Cardiac muscle cell (in vitro differentiated cells and primary cell): ENCODE measurements at places on chromosomes 3 and 15.
A peak's percentile ranks its signal among the peaks of the same experiment; 100 is the strongest.

DNA sequence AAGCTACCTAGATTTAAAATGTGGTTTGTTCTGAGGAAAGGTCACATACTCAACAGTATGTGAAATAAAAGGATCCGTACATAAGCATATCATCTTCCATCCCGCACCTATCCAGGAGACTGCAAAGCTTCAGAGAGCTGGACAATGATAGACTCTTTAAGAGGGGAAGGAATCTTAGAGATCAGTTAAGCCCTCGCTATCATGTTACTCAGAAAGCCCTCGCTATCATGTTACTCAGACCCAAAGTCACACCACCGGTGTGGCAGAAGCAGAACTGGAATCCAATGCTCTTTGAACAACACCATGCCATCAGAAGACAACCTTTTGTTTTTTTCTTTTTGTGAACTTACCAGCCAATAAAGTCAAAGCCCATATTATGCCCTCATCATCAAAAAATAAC lies 5.8 kb downstream of the ANO10 start:
- no peak for DNase-seq

- no peak for DNase-seq
Observed at GRCh38 chr3:4198491-4198890, 104.7 kb upstream of the SETMAR start.

GRCh38 chr15:73293773-73294172 lies 75.0 kb downstream of the HCN4 start:
- no peak for DNase-seq

DNA sequence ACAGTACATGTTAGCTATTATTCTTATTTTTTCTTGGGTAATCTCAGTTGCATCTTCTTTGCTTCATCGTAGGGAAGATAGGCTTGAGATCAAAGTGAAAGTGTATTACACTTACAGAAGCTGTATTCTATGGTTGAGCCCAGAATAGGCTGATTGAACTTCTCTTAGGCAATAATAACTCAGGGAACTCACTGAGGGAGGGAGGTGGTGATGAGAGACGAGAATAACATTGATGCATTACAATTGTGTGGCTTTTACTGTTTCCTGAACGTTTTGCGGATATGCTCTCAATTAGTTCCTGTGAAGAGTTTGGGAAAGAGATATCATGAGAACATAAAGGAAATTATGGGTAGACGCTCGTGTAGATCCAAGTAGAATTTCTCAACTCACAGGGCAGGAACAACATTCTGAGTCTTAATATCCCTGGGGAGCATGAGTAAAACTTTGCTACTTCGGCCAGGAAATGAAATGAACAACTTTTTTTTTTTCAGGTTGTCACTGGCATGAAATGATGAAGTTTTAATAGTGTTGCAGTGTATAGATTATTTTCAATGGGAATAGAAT lies 302.2 kb downstream of the TUSC7 start:
- peak; percentile 50 for DNase-seq

DNA sequence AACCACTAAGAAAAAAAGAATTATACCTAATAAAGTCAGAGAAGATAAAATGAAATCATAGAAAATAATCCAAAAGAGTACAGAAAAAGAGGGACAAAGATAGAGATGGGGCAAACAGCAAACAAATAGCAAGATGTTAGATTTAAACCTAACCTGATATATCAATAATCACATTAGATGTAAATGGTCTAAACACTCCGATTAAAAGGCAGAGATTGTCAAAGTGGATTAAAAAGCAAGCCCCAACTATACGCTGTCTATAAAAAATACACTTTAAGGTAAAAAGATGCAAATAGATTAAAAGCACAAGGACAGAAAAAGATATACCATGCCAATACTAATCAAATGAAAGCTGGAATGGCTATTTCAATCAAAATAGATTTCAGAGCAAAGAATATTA lies 16.8 kb downstream of the ADPGK start:
- no peak for DNase-seq

DNA sequence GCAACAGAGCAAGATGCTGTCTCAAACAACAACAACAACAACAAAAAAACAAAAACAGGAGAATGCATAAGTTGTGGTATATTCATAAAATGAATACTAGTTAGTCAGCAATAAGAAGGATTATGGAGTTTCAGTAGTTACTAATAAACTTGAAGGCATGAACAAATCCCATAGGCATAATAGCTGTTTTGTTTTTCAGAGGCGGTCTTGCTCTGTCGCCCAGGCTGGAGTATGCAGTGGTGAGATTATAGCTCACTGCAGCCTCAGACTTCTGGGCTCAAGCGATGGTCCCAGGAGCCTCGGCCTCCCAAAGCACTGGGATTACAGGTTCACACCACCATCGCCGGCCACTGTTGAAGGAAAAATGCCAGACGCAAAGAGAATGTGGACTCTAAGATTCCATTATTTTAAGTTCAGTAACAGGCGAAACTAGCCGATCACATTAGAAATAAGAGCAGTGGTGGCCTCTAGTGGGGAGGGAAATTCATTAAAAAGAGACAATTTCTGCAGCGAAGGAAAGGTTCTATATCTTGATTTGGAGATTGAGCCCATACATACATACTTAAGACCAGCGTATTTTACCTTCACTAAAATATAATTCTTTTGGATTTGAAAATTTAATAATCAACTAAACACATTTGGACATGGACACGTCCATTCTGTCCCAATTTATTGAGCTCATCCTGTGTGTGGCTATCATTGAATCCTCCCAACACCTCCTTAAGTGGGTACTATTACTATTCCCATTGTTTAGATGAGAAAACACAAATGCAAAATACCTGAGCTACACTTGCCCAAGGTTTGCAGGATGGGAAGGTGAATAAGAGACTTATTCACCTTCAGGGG lies 27.4 kb upstream of the HDAC11 start:
- peak; percentile 68 for DNase-seq
